ENCODE measurements at places on chromosomes 12 and 14.

GRCh38 chr12:1102791-1103450 lies 111.9 kb downstream of the ERC1 start:
- no peak for DNase-seq

DNA sequence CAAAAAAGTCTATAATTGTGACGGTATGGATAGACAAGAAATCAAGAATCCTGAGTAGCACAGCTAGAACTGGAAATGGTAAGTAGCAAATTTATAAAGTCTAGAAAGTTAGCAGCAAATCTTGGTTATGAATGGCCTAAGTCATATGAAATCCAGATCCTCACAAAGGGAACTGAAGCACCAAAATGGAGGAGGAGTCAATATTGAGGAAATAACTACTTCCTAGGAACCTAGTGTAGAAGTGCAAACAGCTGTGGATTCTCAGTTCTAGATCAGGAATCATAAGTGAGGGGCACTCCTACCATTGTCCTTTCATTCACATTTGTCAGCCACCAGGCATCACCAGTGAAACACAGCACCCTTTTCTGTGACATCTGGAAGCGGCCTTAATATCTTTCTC lies 202.2 kb upstream of the DCN start:
- no peak for DNase-seq

- DNase-seq: no peak
Observed at GRCh38 chr12:57993030-57993429, 51.7 kb downstream of the ATP23 start.

DNA sequence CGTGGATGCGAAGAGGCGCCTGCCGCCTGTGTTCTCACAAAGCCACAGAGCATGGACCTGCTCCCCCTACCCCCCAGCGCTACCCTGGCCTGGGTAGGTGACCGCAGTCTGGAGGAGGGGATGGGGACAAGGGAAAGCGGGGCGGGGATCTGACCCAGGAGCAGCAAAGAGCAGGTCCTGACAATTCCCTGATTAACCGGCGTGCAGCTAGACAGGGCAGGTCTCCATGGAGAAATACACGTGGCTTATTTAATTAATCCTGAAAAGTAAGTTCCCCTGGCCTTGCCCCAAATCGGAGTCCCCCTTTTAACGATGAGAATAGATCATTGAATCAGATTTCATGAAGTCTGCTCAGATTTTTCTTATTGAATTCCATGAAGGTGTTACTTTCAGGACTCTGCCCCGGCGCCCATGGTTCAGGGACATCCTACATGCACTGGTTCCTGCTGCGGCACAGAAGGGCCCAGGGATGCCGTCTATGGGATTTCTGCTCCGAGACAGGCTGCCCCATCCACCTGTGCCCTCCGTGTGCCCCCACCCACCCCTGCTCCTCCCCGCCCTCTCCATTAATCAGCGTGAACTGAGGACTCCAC lies 251.0 kb upstream of the SFSWAP start:
- DNase-seq: no peak

All from ACHN (cell line).